ENCODE measurements at places on chromosomes 16 and 17.

GRCh38 chr17:81526662-81527571 is 1.3 kb upstream of the FSCN2 start:
- no peak for DNase-seq

GRCh38 chr17:28777178-28777577 is 33.4 kb downstream of the TRAF4 start:
- no peak for DNase-seq

DNA sequence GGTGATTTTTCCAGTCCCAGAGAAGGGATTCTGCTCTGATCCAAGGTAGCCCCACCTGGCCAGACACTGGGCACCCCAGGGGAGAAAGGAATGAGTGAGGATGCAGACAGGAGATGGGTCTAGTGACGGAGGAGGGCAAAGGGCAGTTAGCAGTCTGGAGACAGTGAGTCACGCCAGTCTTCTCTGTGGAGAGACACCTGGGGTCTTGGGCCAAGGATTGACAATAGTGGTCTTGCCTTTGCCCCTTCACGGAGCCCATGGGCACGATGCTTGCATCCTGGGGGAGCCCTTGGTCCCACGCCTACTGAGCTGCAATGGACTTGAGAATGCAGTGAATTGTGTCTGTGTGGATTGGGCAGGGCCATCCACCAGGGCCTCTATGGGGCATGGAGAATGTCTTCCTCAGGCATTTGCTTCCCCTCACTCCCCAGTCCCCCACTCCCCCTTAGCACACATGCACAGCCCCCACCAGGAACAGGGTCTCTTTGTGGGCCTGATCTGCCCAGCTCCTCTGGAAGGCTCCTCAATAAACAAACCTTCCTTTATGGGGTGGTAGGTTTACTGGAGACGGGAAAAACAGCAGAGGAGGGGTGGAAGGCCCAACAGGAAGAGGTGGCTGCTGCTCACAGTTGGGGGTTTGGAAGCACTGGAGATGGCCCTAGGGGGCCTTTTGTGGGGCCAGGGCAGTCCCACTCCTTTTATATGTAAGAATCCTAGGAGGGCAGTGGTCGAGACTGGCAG is 1.4 kb downstream of the CHAD start:
- DNase-seq, result no peak

DNA sequence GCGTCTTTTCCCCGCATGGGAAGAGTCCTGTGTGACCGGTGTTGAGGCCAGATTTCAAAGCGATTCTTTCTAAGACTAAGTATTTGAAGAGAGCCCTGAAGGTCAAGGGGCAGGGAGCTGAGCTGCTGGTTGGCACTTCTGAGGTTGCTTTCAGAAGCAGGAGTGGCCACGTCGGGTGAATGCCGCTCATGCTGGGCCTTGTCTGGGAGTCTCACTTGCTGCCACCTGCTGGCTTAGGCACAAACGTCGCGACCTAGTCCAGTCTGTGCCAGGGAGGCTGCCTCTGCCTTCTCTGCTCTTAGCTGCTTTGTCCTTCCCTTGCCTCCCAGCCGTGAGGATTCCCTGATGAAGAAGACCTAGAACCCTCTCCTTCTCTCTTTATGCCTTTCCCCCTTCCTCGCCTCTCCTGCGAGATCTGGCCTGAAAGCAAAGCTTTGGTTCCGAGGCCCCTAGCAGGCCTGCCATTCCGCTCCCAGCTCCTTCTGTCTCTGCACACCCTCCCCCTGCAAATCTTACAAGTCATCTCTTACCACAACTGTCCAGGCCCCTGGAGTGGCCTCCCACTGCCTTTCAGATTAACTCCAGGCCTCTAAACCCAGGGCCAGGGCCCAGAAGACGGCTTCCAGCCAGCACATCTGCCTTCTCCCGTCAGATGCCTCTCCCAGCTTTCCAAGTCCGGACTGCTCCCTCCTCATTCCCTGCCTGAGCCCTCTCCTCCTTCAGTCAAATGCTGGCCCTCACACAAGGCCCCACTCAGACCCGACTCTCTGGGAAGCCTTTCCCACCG is 11.4 kb downstream of the CTNS start:
- no peak for DNase-seq
